A673 (cell line): ENCODE measurements at places on chromosomes 6 and 20.

- no peak for DNase-seq
Measured at GRCh38 chr20:7147220-7147601, 379.7 kb downstream of the BMP2 start.

DNA sequence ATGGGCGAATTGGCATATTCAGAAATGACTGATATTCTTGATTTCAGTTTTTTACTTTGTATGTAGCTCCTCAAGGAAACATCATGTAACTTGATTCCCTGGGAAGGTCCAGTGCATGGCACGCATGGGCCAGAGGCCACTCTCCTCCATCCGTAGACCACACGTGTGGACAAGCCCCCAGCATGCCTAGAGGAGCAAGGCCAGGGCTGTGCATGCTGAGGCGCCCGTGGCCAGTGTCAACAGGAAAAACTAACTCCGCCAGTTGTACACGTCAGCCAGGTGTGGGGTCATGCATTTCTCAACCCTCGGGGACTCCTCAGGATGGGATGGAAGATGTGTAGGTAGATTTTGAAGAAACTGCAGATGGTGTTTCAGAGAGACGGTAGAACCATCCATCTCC, 37.8 kb upstream of the CD93 start:
- DNase-seq = no peak

DNA sequence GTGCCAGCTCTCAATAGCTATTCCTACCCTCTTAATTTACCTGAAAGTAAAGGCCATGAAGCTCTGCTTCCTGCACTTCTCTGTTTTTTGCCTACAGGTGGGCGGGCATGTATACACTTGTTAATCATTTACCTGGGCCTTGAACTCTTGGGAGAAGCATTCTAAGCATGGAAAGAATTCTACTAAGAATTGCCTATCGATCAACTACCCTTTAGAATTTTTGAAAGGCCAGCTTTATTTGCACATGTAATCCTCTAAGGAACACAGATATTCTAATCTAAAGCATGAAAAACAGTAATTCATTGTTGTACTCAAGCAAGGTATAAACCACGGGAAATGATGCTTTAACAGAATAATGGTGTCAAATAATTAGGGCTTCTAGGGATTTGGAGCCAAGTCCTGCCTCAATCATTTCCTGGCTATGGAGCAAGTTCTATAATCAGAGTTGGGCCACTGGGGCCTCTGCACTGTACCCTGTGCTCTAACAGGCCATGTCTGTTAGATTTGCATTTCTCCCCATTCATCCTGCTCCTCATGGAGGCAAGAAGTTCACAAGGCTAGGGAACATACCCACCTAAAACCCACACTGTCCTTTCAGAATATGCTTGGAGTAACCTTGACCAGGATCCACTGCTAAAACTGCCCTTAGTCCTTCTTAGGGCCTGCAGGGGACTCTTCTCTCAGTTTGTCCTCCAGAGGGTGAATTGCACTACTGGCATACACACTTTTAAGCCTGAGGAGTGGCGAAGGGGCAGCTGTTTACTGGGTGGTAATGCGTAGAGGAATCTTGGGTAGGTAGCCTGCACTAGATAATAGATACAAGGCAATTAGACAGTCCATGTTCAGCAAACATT, 276.4 kb upstream of the JAG1 start:
- DNase-seq = no peak

DNA sequence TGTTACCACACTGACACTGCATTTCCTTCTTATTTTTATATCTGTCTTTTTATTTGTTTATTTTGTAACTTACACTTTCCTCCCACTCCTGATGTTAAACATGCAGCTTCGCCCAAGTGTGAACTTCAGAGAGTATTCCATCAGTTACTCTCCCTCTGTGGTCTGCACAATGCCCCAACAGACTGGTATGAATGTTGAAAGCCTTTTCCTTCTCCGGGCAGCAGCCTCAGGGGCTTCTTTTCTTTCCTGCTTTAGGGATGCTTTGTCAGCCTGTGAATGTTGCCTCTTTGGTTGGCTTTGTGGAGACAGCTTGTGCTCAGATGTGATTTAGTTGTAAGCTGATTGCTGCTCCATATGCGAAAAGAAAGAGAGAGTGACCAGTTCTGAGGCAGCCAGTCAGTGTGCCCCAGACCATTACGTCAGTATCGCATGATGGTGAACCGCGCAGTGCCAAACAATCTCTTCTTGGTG, 44.0 kb downstream of the SMPDL3A start:
- DNase-seq = no peak

GRCh38 chr6:131161987-131162386, 26.7 kb downstream of the AKAP7 start:
- no peak for DNase-seq

DNA sequence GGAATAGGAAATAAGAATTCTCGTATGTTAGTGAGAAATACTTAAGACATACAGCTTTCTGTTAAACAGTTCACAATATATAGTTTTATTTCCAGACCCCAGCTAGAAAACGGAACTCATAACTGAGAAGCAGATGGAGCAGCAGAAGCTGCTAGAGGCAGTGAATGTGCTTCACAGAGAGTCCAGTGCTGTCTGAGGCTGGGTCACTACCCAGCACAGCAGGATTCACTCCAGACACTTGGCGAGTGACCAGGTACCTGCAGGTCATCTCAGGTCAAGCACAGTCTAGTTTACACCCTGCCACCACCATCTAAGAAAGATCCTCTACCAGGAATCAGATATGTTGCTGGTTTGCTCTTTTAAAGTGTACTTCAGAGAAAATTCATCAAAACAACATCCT, 243.1 kb upstream of the RAB32 start:
- no peak for DNase-seq

DNA sequence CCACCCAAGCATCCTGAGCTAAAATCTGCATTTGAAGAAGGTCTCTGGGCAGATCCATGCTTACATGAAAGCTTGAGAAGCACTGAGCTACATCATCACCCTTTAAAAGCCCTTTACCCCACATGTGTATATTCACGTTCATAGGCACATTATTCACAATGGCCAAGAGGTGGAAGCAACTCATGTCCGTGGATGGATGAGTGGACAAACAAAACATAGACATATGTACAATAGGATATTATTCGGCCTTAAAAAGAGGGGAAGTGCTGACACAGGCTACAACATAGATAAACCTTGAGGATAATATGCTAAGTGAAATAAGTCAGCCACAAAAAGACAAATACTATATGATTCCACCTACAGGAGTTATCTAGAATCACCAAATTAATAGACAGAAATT, 17.6 kb downstream of the ADGRF5 start:
- DNase-seq = no peak

DNA sequence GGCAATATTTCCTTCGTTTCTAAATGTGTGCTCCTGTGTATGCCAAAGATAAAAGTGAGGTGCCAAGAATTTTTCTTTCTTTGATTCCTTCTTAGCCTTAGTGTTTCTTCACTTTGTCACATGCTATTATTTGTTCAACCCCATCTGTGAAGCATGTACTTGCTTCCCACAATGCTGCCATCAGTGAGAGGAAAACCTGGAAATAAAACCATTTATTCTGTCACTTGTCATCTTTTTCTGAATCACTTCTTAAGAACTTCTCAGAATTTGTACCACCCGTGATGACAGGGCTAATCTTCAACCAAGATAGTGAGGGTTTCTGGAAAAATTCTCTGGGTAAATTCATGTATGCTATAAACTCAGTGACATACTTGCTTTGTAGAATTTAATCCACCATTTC, 450.1 kb downstream of the COL12A1 start:
- no peak for DNase-seq

GRCh38 chr6:14132244-14132920, 14.8 kb downstream of the CD83 start:
- DNase-seq = no peak

GRCh38 chr6:143053856-143054255, 6.8 kb upstream of the AIG1 start:
- DNase-seq = no peak

- DNase-seq = no peak
Measured at GRCh38 chr6:128754658-128755256, 128.2 kb upstream of the LAMA2 start.

DNA sequence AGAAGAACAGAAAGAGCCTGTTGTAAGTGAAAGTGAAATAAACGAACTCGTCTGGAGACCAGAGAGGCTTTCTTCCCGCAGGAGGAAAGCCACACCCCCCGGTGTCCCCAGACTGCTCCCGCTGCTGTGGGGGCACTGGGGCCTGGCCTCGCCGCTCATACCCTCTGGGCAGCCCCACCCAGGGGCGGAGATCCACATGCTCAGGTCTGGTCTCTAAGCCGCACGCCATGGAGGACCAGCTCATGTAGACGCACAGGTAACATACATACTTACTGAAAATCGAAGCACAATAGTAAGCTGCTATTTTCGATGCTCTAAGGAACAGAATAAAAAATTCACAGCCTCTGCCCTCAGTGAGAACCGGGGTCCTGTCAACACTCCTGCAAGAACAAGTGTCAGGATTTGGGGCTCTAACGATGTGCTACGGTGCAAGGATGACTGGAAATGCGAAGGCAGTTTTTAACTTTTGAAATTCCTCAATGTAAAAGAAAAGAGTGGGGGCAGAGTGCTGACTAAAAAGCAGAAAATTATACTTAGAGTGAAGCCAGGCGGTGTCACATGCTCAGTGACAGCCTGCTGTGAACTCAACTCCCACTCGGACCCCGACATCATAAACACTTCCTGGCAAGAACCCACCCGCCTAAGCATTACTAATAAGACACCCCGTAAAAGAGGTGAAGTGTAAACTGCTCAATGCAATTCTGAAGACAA, 110.5 kb downstream of the IRF4 start:
- peak; percentile 44 for DNase-seq

DNA sequence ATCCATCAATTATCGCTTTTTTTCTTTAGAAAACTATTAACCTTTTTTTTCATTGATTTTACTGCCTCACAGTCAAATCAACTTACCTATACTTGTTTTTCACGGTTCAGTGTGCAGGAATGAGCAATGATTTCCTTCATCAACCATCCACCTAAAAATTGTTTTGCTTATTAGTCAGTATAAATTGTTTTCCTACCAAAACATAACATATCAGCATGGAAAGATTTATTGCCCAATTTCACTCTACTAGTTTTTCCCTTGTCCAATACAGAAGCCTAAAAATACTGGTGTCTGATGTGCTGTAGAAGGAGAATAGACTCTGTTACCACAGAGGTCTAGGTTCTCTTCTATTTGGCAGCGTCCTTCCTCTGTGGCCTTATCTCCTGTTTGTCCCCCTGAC, 558.2 kb upstream of the CITED2 start:
- DNase-seq = no peak

- peak; percentile 95 for DNase-seq
Measured at GRCh38 chr20:50642288-50642803, 49.0 kb downstream of the RIPOR3 start.

GRCh38 chr6:105102186-105102585, 77.6 kb downstream of the POPDC3 start:
- DNase-seq = no peak

- DNase-seq = no peak
Measured at GRCh38 chr20:46351357-46352058, 43.2 kb upstream of the CDH22 start.

DNA sequence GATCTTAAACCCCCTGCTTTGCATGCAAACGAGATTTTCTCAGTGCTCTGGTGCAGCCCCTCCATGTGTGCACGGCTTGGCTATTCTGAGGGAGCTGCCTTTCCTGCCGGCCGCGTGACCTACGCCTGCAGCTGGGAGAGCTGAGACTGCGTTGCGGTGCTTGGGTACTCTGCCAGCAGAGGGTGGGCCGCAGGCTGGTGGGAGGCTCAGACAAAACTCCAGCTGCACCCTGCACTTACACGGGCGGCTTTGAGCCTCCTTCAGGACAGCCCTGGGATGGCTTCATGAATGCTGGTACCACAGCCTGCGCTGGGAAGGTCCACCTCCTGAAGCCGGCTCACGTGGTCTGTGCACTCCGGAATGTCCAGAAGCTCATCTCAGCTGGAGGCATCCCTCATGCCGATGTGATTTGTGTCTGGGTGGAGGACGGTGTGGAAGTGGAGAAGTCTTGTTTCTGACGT, 223.7 kb downstream of the DLL1 start:
- DNase-seq = no peak
